GM18507 (cell line): ENCODE measurements at places on chromosomes 7 and 10.

DNA sequence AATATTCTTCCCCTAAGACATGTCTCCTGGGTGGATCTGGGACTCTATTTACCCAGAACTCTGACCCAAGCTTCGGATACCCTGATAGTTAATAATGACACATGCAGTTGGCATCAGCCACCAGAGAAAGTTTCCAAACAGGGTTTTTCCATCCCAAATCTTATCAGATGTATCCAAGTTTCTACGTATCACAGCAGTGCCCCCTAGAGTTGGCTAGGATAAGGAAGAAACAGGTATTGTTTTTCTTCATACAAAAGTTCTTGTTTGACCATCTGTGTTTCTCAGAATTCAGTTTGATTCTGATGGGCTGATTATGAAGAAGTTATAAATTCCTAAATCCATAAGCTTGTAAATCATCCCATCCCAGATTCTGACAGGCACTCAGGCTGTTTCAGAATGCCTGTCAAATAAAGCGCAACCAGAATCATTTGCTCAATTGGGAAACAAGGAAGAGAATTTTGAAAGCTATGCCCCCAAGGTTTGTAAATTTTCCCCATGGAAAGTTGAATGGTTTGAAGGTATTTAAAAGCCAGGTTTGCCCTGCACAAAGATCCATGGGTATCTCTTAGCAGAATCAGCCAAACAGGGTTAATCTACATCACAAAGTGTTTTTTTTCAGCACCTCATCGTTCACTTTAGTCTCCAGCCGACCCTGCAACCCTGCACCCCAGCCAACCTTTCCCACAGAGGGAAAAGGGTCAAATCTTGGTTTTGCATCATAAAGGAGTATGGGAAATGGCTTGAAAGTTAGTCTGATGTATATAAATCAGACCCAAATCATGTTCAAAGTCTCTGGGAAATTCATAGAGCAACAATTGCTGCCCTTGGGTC, 47.4 kb downstream of the NRAP start:
- DNase-seq, result no peak

GRCh38 chr7:84162125-84162524, 32.5 kb downstream of the SEMA3A start:
- DNase-seq, result no peak

DNA sequence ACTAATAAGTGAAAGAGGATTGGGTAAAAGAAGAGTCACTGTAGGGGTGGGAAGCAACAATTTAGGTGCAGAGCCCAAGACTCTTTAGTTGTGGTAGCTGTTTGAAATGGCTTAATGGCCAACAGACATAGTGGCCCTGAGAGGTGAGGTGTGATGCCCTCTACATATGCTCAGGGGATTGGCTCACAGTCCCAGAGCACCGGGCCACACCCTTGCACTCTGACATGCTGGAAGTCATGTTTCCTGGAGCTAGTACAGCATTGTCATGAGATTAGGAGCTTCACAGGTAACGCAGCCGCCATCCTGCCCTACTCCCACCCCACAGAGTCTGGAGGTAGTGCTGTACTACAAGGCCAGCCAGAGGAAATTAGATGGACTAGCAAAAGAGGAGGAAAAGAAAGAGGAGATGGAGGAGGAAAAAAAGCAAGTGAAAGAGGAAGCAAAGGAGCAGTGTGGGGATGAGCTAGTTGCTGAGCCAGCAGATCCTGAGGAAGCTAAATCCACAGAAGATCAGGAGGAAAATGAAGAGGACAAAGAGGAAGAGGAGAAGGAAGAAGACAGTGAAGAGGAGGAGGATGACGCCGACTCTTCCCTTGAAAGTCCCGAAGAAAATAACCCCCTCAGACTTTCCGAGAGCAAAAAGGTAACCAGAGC, 14.8 kb upstream of the FLNC start:
- no peak for DNase-seq

GRCh38 chr10:58064714-58065528, 202.8 kb downstream of the IPMK start:
- no peak for DNase-seq

- no peak for DNase-seq
These were observed at the start of gene KCNMA1 for GRCh38 chr10:77637532-77638320. Gene KCNMA1, minus strand, starts transcription at chr10:77637808.
